MCF 10A (cell line): ENCODE measurements at places on chromosomes 6 and 20. TPM values are rescaled to one million over a fixed set of nuclear protein-coding genes. Genes with fewer than 3 reads are reported as not detected.

KIF25 gene
- not detected in 2 replicates for total RNA-seq

ESR1 gene
- total RNA-seq: 0.05 TPM in 2 replicates

RAB44 gene
- total RNA-seq: 0.09 TPM in 1 of 2 replicates, not detected in the other

LAMA4 gene
- 0.72 TPM in 1 of 2 replicates, not detected in the other for total RNA-seq

CAPN11 gene
- not detected in 2 replicates for total RNA-seq

NR2E1 gene
- not detected in 2 replicates for total RNA-seq

CD24 gene
- 7.2 and 10.4 TPM in 2 replicates for total RNA-seq

CITED2 gene
- total RNA-seq: 50.4 and 62.0 TPM in 2 replicates

RFX6 gene
- not detected in 2 replicates for total RNA-seq

GGTLC1 gene
- total RNA-seq: not detected in 2 replicates

ZNF318 gene
- total RNA-seq: 11.3 and 12.9 TPM in 2 replicates

CDKAL1 gene
- 11.8 and 13.2 TPM in 2 replicates for total RNA-seq

GLP1R gene
- not detected in 2 replicates for total RNA-seq

RBBP8NL gene
- not detected in 2 replicates for total RNA-seq
